ENCODE measurements at places on chromosomes 7 and 10.

GRCh38 chr10:127411062-127411461 lies 138.0 kb upstream of the NPS start:
- DNase-seq, result no peak

DNA sequence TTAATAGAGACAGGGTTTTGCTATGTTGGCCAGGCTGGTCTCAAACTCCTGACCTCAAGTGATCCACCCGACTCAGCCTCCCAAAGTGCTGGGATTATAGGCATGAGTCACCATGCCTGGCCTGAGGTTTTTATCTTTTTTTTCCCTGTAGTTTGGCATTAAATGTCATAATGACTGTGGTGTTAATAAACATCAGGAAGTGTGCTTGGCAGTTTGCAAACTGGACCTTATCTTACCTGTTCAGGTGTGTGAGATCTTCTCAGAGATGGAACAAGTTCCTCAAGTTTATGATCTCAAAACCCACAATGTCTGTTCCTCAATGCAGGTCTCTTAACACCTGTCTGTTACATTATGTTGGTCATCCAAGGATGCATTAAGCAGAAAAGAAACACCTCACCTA lies 80.0 kb downstream of the ARID5B start:
- no peak for DNase-seq

GRCh38 chr7:1839701-1840100 lies 169.6 kb downstream of the ELFN1 start:
- DNase-seq, result no peak

- DNase-seq, result no peak
These were observed 106.1 kb upstream of the SP8 start for GRCh38 chr7:20892776-20893175.

- no peak for DNase-seq
These were observed 35.9 kb downstream of the HIPK2 start for GRCh38 chr7:139741789-139742344.

DNA sequence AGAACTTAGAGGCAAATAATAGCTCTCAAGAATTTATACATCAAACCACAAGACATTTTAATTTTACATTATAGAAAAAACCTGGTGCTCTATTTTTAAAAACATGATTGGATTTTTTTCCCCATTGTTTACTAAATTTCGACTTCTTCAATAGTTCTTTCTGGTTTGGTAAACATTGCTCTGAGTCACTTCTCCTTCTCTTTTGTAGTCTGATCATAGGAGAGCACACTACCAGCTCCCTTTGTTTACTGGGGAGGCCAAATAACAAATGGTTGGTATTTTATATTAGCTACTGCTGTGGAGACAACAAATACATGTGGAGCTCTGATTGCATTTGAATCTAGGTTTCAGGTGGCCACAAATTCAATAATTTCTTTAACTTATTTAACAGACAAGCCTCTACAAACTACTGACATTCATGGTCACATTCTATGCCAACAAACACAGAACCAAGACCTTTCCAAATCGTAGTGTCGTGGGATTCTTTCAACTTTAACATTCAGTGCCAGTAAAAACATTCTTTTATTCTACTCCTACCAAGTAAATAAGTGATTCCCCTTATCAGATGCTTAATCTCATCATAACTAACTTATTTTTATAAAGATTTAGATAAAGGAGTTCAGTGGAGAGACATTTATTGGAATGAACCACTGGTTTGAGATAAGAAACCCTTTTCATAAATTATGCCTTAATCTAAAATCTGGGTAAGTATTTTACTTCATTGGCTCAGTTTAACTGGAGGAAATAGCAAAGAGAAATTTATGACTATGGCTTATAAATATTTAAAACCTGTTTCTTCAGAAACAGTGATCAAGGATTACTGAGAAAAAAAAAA lies 17.7 kb upstream of the FXYD4 start:
- DNase-seq, result no peak

- DNase-seq, result no peak
These were observed 49.6 kb downstream of the BPGM start for GRCh38 chr7:134696261-134696660.

GRCh38 chr7:98685541-98685940 lies 68.5 kb downstream of the NPTX2 start:
- no peak for DNase-seq

- no peak for DNase-seq
These were observed 9.6 kb upstream of the C10orf105 start for GRCh38 chr10:71729161-71729636.

- no peak for DNase-seq
These were observed 1.6 kb downstream of the KIAA1217 start for GRCh38 chr10:24210501-24210900.

DNA sequence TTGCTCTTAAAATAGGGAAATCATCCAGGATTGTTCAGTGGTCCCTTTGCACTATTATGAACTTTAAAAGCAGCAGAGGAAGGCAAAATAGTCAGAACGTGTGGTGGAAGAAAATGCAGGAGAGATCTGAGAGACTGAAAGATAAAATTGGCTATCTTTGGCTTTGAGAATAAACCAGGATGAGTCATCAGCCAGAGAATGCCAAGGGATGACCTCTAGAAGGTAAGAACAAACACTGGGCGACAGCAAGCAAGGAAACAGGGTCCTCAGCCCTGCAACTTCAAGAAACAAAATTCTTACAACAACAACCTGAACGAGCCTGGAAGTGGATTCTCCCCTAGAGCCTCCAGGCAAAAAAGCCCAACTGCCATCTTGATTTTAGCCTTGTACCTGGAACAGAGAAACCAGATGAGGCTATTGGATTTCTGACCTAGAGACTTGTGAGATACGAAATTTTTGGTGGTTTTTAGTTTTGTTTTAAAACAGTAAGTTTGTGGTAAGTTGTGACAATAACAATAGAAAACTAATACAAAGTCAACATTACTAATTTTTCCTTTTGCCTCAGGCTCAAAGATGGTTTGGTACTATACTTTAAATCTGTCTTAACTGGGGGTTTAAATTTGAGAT lies 130.2 kb upstream of the CNTNAP2 start:
- peak; percentile 3 for DNase-seq

GRCh38 chr7:104123786-104124185 lies 84.0 kb downstream of the ORC5 start:
- DNase-seq, result no peak

- DNase-seq, result no peak
These were observed 2.0 kb upstream of the HOGA1 start for GRCh38 chr10:97582169-97582568.

- DNase-seq, result no peak
These were observed 236.3 kb downstream of the BAMBI start for GRCh38 chr10:28913436-28914237.

GRCh38 chr10:11318826-11319598 lies 292.4 kb downstream of the USP6NL start:
- no peak for DNase-seq

GRCh38 chr10:13775786-13776775 lies 189.3 kb downstream of the PRPF18 start:
- no peak for DNase-seq

DNA sequence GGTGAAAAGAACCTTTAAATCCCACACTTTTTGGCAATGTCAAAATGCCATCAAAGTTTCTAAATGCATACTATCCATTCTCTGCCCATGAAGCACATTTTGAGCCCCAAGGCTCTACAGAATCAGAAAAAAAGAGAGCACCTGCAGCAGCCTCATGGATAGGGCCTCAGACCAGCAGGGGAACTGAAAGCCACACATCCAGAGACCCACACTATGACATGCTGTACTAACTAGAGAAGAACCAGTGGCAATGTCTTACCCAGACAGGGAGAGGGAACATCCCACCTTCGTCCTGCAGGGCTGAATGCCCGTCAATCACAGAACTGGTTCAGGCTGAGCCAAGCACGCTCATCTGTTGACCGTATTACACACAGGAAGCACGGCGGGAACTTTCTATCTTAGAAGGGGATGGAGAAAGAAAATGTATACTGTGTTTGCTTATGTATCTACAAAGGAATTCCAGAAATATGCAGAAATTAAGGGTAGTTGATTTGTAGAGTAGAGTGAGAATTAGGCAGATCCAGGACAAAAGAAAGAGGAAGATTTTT lies 237.2 kb downstream of the GLI3 start:
- DNase-seq, result no peak

GRCh38 chr10:22372917-22373316 lies 27.6 kb downstream of the SPAG6 start:
- no peak for DNase-seq

DNA sequence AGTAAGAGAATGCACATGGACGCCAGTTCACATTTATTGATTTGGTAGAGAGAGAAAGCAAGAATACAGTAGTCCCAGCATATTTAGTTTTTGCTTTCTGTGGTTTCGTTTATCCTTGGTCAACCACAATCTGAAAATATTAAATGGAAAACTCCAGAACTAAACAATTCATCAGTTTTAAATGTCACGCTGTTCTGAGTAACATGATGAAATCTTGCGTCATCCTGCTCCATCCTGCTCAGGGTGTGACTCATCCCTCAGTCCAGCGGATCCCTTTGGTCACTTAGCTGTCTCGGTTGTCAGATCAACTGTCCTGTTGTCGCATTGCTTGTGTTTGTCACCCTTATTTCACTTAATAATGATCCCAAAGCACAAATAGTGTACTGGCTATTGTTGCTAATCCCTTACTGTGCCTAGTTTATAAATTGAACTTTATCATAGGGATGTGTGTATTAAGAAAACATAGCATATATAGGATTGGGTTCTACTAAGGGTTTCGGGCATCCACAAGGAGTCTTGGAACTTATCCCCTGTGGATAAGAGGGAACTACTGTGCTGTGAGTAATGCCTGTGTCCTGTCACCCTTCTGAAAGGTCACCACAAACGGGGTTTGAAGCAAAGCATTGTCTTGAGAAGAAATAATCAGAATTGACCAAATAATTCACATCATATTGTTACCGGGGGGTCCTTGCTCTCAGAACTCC lies 73.6 kb downstream of the OTUD1 start:
- DNase-seq, result no peak

DNA sequence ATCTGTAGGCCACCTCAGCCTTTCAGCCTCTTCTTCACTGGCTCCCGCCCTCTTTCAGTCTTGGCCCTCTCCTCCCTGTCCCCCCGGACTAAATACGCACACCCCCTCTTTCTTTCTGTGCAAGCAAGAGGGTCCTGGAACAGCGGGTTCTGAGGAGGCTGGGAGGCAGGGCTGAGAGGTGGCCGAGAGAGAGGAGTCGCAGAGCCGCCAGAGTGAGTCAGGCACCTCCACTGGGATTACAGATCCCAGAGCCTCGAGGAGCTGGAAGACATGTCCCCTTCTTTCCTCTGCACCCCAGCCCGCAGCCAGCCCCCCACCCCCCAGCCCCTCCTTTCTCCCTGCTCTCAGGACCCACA lies 182 bp downstream of the CCDC136 start:
- no peak for DNase-seq

GRCh38 chr10:62239994-62240393 lies 28.6 kb downstream of the RTKN2 start:
- no peak for DNase-seq

- DNase-seq, result no peak
These were observed 252.9 kb downstream of the WDR37 start for GRCh38 chr10:1308962-1309616.

- no peak for DNase-seq
These were observed at the start of gene SKIDA1 for GRCh38 chr10:21525367-21526187. Gene SKIDA1 (minus strand): TSS chr10:21525682. CDS start chr10:21517822, 7,860 bp downstream.

DNA sequence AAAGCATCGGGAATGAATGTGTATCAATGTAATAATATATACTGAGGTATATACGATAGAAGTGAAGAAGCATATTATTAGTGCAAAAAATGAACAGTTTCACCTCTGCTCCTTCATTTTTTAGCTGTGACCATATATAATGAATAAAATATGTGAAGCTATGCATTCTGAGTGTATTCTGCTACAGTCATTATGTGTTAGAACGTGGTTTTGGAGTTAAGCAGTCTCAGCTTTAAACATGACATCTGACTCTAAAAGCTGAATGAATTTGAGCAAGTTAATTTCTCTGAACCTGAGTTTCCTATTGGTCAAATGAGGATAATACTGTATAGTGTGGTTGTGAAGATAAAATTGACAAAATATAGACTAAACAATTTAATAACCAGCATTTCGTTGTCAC lies 358.1 kb downstream of the SUGCT start:
- no peak for DNase-seq

DNA sequence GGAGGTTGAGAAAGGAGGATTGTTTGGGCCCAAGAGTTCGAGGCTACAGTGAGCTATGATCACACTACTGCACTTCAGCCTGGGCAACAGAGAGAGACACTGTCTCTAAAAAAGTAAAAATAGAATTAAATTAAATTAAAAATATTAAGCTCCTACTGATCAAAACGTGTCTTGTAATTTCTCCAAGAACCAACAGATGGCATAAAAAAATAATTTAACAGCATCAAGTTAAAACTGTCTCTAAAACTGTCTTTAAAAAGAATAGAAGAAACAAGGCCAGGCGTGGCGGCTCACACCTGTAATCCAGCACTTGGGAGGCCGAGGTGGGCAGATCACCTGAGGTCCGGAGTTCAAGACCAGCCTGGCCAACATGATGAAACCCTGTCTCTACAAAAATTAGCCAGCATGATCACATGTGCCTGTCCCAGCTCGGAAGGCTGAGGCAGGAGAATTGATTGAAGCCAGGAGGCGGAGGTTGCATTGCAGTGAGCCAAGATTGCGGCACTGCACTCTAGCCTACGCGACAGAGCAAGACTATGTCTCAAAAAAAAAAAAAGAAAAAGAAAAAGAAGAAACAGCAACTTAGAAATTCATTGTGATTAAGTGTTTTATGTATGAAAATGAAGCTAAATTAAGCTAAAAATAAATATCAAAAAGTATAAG lies 24.5 kb downstream of the MTPAP start:
- no peak for DNase-seq

- DNase-seq, result peak; percentile 38
These were observed 219.0 kb downstream of the CCDC3 start for GRCh38 chr10:12782537-12782936.

DNA sequence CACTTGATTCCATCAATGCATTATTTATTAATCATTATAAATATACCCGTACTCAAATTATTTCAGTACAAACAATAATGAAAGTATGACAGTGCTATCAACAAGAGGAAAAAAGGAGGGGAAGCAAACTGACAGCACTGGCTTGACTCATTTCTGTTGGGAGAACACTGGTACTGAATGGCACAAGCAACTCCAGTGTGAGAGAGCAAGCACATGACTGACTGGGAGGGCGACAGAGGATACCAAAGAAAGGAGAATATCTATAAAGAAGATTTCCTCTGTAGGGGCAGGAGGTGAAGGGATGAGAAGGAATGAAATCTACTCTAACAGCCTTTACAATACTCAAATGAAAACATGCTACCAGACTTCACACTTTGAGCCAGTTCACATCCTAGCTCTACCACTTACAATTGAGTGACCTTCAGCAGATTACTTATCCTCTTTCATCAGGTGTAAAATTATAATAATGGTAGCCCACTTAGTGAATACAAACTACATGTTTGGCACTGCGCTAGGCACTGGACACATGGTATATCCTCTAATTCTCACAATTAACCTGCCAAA lies 1.5 kb downstream of the USP54 start:
- DNase-seq, result no peak

- DNase-seq, result no peak
These were observed 81.6 kb downstream of the CYP51A1 start for GRCh38 chr7:92052684-92053083.

GRCh38 chr7:90843472-90843871 lies 247.4 kb downstream of the CDK14 start:
- no peak for DNase-seq

GRCh38 chr7:376306-377079 lies 86.5 kb downstream of the FOXL3 start:
- no peak for DNase-seq
